ENCODE measurements at places on chromosomes 3 and 15. TPM values are rescaled to one million over a fixed set of nuclear protein-coding genes. Genes with fewer than 3 reads are reported as not detected.

Gene SKOR1
- total RNA-seq: 0.07 TPM

- peaks cover 63% of the 10 kb centered on the region for H3K4me1 ChIP-seq
- no peaks in the 10 kb centered on the region for H3K36me3 ChIP-seq
- no peak overlapping the region for H3K27ac ChIP-seq
These were observed 62.1 kb upstream of the NR2C2 start for GRCh38 chr3:14885307-14885706.

GRCh38 chr3:32873531-32874130 is 55.8 kb downstream of the TRIM71 start:
- peaks cover 8% of the 10 kb centered on the region for H3K27me3 ChIP-seq
- no peaks in the 10 kb centered on the region for H3K36me3 ChIP-seq
- no peak overlapping the region for H3K27ac ChIP-seq

GRCh38 chr3:116253511-116253910 is 191.8 kb downstream of the LSAMP start:
- H3K27me3 ChIP-seq: no peaks in the 10 kb centered on the region
- no peak overlapping the region for H3K4me3 ChIP-seq
- H3K4me1 ChIP-seq: no peaks in the 10 kb centered on the region
- H3K27ac ChIP-seq: no peak overlapping the region

GRCh38 chr3:151199554-151200438 is 3.2 kb downstream of the GPR171 start:
- peak overlapping the region; percentile 94 for H3K4me3 ChIP-seq
- no peaks in the 10 kb centered on the region for H3K27me3 ChIP-seq
- H3K36me3 ChIP-seq: peaks cover 59% of the 10 kb centered on the region
- no peak for DNase-seq

DNA sequence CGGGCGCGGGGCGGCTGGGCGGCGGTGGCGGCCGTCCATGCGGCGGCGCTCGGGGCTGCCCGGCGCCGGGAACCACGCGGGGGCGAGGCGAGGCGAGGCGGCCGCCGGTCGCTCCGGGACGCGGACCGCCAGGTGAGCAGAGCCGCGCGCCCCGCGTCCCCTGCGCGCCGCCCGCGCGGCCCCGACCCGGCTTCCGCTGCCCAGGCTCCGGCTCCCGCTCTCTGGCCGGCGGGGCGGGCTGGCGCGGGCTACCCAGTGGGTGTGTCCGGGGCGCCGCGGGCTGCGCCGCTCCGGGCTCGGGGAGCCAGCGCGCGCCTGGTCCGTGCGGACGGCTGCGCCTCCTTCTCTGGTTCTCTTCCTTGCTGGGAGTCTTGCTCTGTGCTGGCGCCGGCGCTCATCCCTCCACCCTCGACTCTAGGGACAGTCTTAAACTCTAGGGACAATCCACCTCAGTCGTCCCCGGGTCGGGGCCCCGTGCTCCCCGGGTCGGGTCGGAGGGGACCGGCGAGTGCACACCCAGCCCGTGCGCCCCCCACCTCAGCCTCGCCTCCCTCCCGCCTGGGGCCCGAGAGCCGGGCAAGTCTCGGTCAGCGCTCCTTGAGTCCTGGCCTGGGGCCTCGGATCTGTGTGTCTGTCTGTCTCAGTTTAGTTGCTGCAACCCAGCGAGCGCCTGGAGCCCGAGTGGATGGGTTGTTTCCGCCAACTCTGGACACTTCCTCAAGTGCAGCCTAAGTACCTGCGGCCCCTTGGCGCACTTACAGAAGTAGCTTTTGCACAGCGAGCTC is 488 bp downstream of the THSD4 start:
- peaks cover 46% of the 10 kb centered on the region for H3K27me3 ChIP-seq
- peak; percentile 4 for DNase-seq
- H3K36me3 ChIP-seq: no peaks in the 10 kb centered on the region
- H3K4me3 ChIP-seq: peak overlapping the region; percentile 71
- H3K27ac ChIP-seq: no peak overlapping the region
- peaks cover 4% of the 10 kb centered on the region for H3K4me1 ChIP-seq

- no peaks in the 10 kb centered on the region for H3K27me3 ChIP-seq
- H3K27ac ChIP-seq: no peak overlapping the region
- no peak for DNase-seq
These were observed 330.8 kb upstream of the PDZRN3 start for GRCh38 chr3:73955494-73956070.

DNA sequence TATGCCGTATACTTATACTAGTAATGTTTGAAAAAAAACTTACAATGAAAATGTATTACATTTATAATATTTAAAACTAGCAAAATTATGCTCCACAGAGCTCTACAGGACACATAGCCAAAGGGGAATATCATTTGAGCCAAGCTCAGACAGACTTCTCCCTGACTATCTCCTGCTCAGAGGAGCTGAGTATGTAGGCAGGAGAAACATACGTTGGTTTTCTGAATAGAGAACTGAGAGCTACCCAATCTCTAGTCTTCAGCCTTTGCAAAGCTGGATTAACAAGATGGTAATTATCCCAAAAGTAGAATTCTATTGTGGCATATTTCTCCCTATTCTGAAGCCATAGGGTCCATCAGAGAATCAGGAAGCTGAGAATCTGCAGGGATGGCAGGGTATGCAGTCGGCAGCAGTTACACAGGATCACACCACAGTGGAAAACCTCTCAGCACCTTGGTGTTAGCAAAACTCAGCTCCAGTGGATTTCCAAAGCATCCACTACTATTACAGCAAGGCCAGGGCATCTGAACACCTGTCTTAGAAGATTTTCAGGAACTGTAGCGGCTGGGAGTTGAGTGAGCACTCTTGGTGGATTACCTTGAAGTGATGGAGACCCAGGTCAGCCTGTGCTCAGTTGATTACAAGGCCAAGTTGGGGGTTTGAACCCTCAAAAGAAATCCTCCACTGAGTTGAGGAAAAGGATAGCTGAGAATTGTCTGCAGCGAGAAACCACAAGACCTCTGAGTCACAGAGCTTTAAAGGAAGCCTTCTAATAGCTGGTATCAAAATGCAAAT is 30.1 kb downstream of the GPR15 start:
- peaks cover 2% of the 10 kb centered on the region for H3K27me3 ChIP-seq
- H3K36me3 ChIP-seq: no peaks in the 10 kb centered on the region
- no peak overlapping the region for H3K27ac ChIP-seq

Gene INSYN1
- not detected for total RNA-seq

DNA sequence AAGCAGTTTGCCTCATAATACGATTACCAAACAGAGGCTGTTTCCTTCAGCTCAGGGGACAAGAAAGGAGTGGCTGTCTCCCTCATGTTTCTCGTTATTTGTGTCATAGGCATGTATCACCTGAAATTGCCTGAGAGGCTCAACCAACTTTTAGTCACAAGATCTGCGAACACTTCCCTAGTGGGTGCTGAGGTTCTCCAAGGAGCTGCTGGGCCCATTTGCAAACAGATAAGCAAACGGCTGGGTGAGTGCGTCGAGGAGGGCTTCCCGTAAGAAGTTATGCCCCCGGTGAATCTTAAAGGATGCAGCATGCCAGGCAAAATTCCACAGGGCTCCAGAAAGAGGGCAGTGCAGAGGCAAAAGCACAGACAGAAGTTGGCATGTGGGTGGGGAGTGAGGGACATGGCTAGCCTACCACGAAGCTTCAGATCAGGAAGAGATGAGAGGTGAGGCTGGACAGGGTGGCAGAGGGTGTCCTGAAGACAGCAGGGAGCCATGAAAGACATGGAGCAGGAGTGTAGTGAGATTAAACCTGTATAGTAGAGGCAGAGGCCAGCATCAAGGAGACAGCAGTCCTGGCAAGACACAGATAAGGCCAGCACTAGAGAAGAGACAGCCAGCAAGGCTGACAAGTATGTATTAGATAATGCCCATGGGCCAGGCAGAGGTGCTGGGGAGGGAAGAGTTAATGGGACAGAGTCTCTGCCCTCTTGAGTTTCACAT is 4.0 kb upstream of the GP9 start:
- no peak for DNase-seq
- no peak overlapping the region for H3K27ac ChIP-seq
- H3K27me3 ChIP-seq: no peaks in the 10 kb centered on the region
- H3K4me1 ChIP-seq: peaks cover 15% of the 10 kb centered on the region

Gene CCRL2
- total RNA-seq: 0.81 TPM

GRCh38 chr3:147393943-147394883 is 12.1 kb downstream of the ZIC4 start:
- peaks cover 81% of the 10 kb centered on the region for H3K27me3 ChIP-seq
- H3K27ac ChIP-seq: peak overlapping the region; percentile 8
- H3K4me1 ChIP-seq: peaks cover 10% of the 10 kb centered on the region
- DNase-seq: no peak

- H3K36me3 ChIP-seq: no peaks in the 10 kb centered on the region
- no peak overlapping the region for H3K27ac ChIP-seq
- no peak overlapping the region for H3K4me3 ChIP-seq
- H3K4me1 ChIP-seq: peaks cover 26% of the 10 kb centered on the region
- no peaks in the 10 kb centered on the region for H3K27me3 ChIP-seq
These were observed 78.8 kb upstream of the CTNNB1 start for GRCh38 chr3:41120460-41120859.
